ENCODE measurements at places on chromosomes 7 and 10. TPM values are rescaled to one million over a fixed set of nuclear protein-coding genes. Genes with fewer than 3 reads are reported as not detected.

The HTRA1 gene
- total RNA-seq, result 186 TPM

The CPXM2 gene
- 2.4 TPM for total RNA-seq

The AKR1C8 gene
- not detected for total RNA-seq

The PARP12 gene
- 0.63 TPM for total RNA-seq

Measured in motor neuron (in vitro differentiated cells).